ENCODE measurements at places on chromosomes 2 and 18.

GRCh38 chr2:215874418-215874817 lies 138.9 kb downstream of the MREG start:
- no peak for DNase-seq

GRCh38 chr18:59767732-59768131 lies 70.5 kb upstream of the CCBE1 start:
- DNase-seq: no peak

DNA sequence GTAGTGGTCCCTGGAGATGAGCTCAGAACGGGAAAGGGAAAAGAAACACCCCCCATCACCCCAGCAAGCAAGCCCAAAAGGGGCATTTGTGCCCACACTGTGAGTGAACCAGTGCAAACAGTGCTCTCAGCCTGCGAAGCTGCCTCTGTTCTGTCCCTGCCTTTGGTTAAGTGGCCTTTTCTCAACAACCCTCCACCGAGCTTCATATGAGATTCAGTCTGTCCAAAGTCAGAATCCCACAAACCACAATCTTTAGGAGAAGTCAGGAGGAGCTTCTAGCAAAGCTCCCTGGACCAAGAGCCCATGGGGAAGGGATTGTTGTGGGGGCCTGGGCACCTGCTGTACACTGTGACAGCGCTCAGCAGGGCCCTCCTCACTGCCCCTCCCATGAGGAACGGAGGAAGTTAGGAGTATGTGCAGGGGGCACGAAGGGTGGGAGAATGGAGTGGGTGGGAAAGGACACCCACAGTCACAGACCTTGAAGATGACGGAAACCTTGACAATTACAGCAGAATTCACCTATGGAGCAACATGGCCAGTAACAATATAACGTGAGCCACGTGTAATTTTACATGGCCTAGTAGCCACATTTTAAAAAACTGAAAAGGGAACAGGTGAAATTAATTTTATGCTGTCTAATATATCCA lies 119.5 kb downstream of the SMAD7 start:
- no peak for DNase-seq

DNA sequence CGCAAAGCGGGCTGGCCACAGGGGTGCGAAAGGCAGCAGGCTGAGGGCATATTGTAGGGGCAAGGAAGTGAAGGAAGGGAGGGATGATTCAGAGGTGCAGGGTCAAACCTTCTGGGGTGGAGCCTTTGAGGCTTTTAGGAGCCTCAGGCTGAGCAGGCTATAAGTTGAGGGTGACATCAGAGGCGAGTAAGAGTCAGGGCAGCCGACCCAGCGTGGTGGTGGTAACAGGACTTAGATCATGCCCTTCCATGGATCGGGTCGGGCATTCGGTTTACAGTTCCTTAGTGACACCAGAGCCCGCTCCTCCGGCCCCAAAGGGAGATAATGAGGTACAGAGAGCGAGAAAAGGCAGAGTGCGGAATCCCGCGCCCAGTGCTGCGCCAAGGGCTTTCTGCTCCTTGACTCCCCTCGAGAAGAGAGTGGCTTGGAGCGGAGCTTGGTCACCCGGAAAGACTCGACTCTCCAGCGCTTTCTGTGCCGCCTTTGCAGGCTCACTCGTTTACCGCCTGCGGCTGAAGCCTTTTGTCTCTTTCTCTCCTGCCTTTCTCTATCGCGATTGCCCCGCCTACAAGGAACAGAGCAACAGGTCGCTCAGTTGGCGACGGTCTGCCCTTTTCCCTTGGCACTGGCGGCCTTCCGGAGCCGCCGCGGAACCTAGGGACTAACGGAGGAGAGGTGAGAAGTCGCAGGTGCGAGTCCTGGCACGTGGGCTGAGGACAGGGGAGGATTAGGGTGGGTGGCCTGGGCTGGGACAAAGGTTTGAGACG lies 720 bp downstream of the LBX2 start:
- peak; percentile 29 for DNase-seq

GRCh38 chr2:23803965-23804542 lies 122.9 kb downstream of the ATAD2B start:
- DNase-seq: no peak

- no peak for DNase-seq
Observed at GRCh38 chr2:102137138-102137537, 5.4 kb upstream of the IL1R1 start.

- no peak for DNase-seq
Observed at GRCh38 chr2:172734711-172735581, 699 bp upstream of the RAPGEF4 start.

DNA sequence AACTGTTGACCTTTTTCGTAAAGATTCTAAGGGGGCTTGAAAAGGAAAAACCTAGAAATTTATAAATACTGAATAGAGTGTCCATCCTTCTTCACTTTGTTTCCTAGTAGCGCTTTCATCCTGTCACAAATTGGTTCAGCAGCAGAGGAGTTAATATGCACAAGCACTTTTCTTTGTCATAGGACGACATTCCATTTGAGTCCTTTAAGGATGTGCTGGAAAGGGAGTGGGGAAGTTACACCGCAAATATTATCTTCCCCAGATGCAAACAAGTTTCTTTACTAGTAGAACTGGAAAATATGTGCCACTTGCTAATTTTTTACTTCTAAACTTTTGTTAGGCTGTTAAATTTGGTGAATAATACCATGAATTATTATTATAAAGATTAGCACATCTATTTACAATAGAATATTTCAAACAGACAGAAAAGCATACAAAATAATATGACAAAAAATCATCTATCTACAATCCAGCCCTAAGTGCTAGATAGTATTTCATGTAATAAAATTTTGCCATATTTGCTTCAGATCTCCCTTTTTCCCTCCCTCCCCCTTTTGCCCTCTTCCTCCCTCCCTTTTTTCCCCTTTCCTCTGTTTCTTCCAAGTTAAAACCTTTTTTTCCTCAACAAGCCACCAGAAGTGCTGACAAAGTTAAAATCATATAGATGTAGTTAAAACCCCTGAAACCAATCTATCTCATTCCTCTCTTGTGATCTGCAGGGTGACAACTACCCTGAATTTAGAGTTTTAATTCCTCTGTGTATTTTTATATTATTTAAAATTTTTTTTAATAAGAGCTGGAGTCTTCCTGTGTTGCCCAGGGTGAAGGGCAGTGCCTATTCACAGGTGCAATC lies 50.5 kb upstream of the MAP4K3 start:
- DNase-seq: no peak

- no peak for DNase-seq
Observed at GRCh38 chr2:103784261-103784660, 1022.4 kb downstream of the TMEM182 start.

DNA sequence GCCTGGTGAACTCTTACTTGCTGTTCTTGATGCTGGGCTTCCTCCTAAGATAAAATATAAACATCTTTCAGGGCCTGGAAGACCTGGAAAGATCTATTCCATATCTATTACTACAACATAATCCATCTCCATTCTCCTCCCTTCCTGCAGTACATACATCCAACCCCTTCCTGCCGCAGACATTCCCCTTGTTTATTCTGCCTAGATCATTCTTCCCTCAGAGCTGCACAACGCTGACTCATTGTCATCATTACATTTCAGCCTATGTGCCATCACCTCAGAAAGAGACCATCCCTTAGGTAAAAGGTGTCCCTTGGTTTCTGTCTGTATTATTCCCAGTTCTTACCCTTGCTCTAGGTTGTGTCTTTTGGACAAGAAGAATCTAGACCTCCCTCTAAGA lies 2.5 kb upstream of the CDH7 start:
- DNase-seq: no peak

- DNase-seq: no peak
Observed at GRCh38 chr2:152393377-152393776, 58.4 kb downstream of the FMNL2 start.

- DNase-seq: no peak
Observed at GRCh38 chr18:54386043-54386442, 28.3 kb downstream of the C18orf54 start.

GRCh38 chr18:44789710-44790109 lies 109.0 kb downstream of the SETBP1 start:
- peak; percentile 79 for DNase-seq

- no peak for DNase-seq
Observed at GRCh38 chr2:60577682-60578283, 24.3 kb upstream of the BCL11A start.

DNA sequence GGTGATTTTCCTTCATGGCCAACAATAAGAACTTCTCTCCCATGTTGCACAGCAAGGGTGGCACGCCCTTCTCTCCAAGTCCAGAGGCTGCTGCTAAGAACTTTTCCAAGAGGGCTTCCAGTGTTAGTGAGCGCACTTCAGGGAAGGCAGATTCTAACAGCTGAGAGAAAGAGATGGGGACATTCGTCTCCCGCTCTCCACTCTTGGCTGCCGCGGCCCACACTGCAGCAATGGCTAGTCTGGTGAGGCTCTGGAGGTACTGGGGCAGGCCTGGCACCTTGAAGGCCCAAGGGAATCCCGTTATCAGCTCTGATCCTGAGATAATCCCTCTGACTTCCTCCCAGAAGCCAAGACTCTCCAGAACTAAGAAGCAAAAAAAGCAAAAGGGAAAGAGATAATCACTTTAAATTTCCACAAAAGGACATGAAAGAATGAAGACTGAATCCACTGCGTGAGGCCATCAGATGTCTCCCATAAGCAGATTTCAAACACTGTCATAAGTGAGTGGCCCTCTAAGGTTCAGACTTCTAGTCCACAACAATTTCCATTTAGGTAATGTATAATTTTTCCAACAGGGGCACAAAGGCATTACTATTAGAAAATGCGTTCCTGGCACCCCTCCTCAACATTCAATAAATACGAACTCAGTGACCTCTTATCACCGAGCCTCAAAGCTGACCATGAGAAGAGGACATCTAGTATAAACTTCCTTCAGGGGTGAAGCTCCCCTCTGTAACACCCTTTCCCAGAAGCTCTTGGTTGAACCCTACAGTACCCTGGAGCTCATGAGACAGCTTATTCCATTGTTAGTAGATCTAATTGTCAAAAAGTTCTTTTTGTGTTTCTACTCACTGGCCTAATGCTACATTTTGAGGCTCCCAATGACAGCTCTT lies 66.7 kb upstream of the ZFP36L2 start:
- no peak for DNase-seq

GRCh38 chr18:59492756-59493421 lies 133.8 kb upstream of the LMAN1 start:
- no peak for DNase-seq

GRCh38 chr2:240912878-240913809 lies 7.0 kb downstream of the CROCC2 start:
- peak; percentile 48 for DNase-seq

- no peak for DNase-seq
Observed at GRCh38 chr18:74541703-74542555, 7.6 kb downstream of the CNDP1 start.

- DNase-seq: no peak
Observed at GRCh38 chr18:23998018-23998417, 16.5 kb upstream of the TTC39C start.

- no peak for DNase-seq
Observed at GRCh38 chr2:200616193-200616592, 30.4 kb downstream of the AOX1 start.

DNA sequence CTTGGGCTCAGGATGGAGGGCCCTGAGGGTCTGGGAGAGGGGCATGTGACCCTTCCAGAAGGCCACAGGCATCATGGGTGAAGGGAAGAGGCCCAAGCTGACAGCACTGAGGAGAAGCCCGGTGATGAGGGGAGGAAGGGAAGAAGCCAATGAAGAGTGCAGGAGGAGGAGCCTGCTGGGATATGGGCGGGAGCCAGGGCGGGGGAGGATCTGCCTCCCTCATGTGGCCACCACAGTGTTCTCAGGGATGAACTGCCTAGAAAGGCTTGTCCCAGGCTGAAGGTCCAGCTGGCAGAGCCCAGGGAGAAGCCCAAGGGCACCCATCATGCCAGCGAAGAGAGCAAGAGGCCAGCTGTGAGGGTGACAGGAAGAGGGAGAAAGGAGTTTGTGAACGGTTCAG lies 24.6 kb upstream of the PLB1 start:
- DNase-seq: no peak

- DNase-seq: no peak
Observed at GRCh38 chr18:35045806-35046205, 4.6 kb downstream of the MAPRE2 start.

GRCh38 chr2:2519381-2519780 lies 188.3 kb upstream of the MYT1L start:
- no peak for DNase-seq

DNA sequence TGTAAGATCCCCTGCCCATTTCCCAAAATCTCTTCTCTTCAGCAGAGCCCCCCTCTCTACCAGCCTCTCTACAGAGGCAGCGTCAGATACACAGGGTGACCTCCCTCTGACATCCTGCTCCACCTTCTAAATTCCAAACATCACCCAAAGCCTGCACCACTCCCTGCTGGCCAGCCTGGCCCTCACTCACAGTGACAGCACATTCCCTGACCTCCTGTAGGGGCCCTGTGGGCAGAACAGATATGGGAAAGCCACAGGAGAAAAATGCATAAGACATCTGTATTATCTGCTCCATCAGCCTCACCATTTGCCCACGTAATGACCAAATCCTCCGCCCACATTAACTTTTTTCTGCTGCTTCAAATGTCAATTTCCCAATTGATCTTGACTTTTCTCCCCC lies 40.6 kb downstream of the TRABD2A start:
- DNase-seq: peak; percentile 39

- DNase-seq: peak; percentile 53
Observed at GRCh38 chr2:176461098-176461808, 192.0 kb downstream of the MTX2 start.

DNA sequence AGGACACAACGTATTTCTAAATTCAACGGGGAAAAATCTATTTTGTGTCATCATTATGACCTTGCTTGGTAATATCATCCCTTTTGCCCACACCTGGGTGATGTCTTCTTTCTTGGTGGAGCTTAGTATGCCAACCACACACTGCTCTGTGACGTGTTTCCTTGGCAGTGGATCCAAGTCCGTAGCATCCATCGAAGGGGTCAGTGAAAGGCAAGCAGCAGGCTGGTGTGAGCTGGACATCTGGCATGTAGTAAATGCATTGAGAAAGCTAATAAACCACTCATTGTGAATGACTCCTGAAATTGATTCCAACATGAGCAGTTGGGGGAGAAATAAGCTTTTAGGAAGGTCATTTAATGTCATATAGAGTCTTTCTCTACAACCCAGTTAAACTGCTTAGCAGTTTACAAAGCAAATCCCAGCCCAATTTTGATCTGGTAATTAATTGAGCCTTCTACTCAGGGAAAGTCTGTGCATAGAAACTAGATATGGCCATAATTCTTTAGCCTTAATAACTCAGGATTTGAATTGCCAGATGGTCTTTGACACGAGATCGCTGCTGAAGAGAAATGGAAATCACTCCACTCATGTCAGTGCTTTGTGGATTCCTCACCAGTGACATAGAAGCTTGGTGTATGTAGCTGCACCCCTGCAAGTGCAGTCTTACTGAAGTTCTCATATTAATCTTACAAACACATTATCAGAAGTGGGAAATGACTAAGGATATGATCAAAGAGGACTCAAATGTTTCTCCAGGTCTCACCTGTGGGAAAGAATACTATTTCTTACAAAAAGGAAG lies 494.8 kb downstream of the CMPK2 start:
- no peak for DNase-seq

DNA sequence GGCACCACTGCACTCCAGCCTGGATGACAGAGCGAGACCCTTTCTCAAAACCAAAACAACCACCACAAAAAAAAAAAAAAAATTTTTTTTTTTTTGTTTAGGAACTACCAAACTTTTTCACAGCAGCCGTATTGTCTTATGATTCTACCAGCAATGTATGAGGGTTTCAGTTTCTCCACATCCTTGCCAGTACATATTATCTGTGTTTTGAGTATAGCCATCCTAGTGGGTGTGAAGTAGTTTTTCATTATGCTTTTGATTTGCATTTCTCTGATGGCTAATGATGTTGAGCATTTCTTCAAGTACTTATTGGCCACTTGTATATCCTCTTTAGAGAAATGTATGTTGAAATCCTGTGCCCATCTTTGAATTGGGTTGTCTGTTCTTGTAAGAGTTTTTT lies 51.7 kb downstream of the COX7A2L start:
- DNase-seq: no peak
